ENCODE measurements at places on chromosomes 7 and 10. TPM values are rescaled to one million over a fixed set of nuclear protein-coding genes. Genes with fewer than 3 reads are reported as not detected.

The CALML3 gene
- not detected for total RNA-seq

The CDH23 gene
- 0.54 TPM for total RNA-seq

The SRRM3 gene
- total RNA-seq, result 27.1 TPM

The MRPS17 gene
- 11.7 TPM for total RNA-seq

The SAP25 gene
- total RNA-seq, result 2.6 TPM

The CXCL12 gene
- total RNA-seq, result 0.97 TPM

The EBF3 gene
- total RNA-seq, result 1.3 TPM

The SYNPO2L gene
- 0.13 TPM for total RNA-seq

The SUN3 gene
- not detected for total RNA-seq

DNA sequence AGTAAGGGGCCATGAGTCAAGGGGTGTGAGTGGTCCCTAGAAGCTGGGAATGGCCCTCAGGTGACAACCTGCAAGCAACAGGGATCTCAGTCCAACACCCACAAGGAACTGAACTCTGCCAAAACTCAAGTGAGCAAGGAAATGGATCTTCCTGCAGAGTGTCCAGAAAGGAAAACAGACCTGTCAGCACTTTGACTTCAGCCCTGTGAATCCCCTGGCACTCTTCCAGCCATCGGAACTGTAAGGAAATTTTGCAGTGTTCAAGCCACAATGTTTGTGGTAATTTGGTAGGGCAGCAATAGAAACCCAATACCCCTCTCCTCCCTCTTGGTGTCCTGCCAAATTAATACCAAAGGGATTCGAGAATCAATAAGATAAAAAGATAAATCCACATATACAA, 6.9 kb downstream of the LYZL1 start:
- no peak overlapping the region for H3K4me3 ChIP-seq
- no peak overlapping the region for H3K27ac ChIP-seq
- peaks cover 4% of the 10 kb centered on the region for H3K36me3 ChIP-seq

DNA sequence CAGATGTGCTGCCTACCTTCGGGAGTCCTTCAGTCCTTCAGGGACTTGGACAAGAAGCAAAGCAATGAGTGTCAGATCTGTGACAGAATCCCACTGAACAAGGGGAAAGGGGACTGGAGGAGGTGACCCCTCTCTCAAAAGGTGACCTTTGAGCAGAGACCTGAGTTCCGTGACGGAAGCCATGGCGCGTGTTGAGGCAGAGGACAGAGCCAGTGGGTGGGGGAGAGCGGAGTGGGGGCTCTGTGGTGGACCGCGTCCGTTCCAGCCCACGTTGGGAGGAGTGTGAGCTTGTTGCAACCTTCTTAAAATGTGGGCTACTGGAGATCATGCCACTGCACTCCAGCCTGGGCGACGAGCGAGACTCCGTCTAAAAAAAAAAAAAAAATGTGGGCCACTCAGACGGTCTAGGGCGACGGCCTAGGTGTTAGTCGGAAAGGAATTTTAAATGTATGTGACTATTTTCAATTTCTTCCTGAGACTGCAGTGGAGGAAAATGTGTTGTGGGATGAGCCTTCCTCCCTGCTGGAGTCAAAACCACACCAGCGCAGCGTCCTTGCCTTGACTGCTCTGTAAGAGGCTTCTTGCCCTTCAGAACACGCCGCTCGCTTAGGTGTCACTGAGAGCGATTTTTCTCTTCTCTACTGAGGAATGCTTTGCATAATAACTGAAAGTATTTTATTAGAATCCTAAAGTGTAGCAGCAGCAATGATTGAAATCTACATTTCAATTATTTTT, 272.7 kb downstream of the CELF2 start:
- H3K4me1 ChIP-seq, result no peaks in the 10 kb centered on the region
- no peaks in the 10 kb centered on the region for H3K27me3 ChIP-seq
- H3K36me3 ChIP-seq, result peaks cover 10% of the 10 kb centered on the region
- no peak overlapping the region for H3K27ac ChIP-seq
- no peak overlapping the region for H3K4me3 ChIP-seq

- H3K27me3 ChIP-seq, result peaks cover 16% of the 10 kb centered on the region
- H3K4me3 ChIP-seq, result peak overlapping the region; percentile 76
- peaks cover 72% of the 10 kb centered on the region for H3K4me1 ChIP-seq
- no peak for DNase-seq
- peaks cover 14% of the 10 kb centered on the region for H3K36me3 ChIP-seq
These were observed 19.3 kb upstream of the TRIM8 start for GRCh38 chr10:102624751-102625645.

DNA sequence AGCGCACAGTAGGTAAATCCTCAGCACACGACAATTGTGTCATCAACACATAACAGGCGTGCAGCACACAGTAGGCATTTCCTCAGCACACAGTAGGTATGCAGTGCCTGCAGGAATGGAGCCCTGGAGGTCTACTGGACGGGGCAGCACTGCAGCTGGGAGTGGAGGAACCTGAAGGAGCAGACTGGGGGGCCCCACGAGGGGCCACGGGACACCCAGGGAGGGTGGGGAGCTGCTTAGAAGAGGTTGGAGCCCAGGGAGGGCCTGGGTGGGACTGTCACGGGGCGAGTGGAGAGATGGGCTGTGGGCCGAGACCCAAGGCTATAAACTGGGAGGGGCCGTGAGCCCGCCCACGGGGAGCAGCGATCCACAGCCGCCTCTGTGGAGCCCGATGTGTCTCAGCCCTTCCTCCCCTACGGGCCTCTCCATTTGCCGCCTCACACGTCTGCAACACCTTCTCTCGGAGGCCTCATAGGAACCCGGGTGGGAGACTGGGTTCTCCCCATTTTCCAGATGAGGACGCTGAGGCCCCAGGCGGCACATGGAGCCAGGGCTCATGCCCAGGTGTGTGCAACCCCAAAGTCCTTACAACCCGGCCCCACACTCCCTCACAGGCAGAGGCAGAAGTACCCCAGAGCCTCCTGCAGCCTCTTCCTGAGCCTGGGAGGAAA, 101.5 kb downstream of the MICALL2 start:
- DNase-seq, result no peak
- H3K27me3 ChIP-seq, result peaks cover 9% of the 10 kb centered on the region
- no peak overlapping the region for H3K4me3 ChIP-seq
- no peak overlapping the region for H3K27ac ChIP-seq
- peaks cover 3% of the 10 kb centered on the region for H3K4me1 ChIP-seq

DNA sequence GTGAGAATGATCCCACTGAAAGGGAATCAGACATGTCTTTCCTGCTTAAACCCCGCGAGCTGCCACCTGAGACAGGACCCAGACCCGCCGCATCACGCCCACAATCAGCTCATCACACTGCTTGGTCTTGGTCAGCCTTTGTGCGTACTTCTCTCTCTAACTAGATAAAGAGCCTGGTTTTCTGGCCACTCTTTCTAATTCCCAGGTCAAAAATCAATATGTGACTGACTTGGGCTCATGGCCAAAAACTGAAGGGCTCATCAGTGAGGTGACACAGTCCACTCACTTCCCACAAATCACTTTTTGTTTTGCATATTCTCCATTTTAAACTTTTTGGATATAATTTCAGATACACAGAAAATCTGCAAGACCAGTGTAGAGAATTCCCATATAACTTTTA, 247.3 kb downstream of the DIP2C start:
- H3K4me3 ChIP-seq, result no peak overlapping the region
- H3K36me3 ChIP-seq, result peaks cover 29% of the 10 kb centered on the region
- H3K27me3 ChIP-seq, result peaks cover 15% of the 10 kb centered on the region
- H3K4me1 ChIP-seq, result peaks cover 6% of the 10 kb centered on the region
- DNase-seq, result no peak
- H3K27ac ChIP-seq, result no peak overlapping the region

GRCh38 chr7:13179775-13180523, 492.5 kb downstream of the ARL4A start:
- no peaks in the 10 kb centered on the region for H3K36me3 ChIP-seq
- DNase-seq, result no peak
- no peaks in the 10 kb centered on the region for H3K4me1 ChIP-seq
- H3K27ac ChIP-seq, result no peak overlapping the region
- no peak overlapping the region for H3K4me3 ChIP-seq

GRCh38 chr10:26714415-26715136, 17.1 kb downstream of the PDSS1 start:
- no peak for DNase-seq
- no peaks in the 10 kb centered on the region for H3K4me1 ChIP-seq
- no peak overlapping the region for H3K27ac ChIP-seq

- H3K4me1 ChIP-seq, result peaks cover 13% of the 10 kb centered on the region
- no peak overlapping the region for H3K4me3 ChIP-seq
- no peak for DNase-seq
- H3K27ac ChIP-seq, result no peak overlapping the region
- H3K36me3 ChIP-seq, result no peaks in the 10 kb centered on the region
These were observed 54.8 kb downstream of the THNSL1 start for GRCh38 chr10:25071227-25071626.

GRCh38 chr10:129911451-129912165, 52.5 kb downstream of the EBF3 start:
- H3K36me3 ChIP-seq, result no peaks in the 10 kb centered on the region
- no peak overlapping the region for H3K4me3 ChIP-seq
- H3K27me3 ChIP-seq, result peaks cover 3% of the 10 kb centered on the region
- no peak for DNase-seq

GRCh38 chr10:116974456-116975005, 30.5 kb downstream of the SHTN1 start:
- no peak overlapping the region for H3K4me3 ChIP-seq
- peak overlapping the region; percentile 22 for H3K27ac ChIP-seq
- peaks cover 21% of the 10 kb centered on the region for H3K36me3 ChIP-seq
- DNase-seq, result no peak
- H3K27me3 ChIP-seq, result peaks cover 3% of the 10 kb centered on the region
